ENCODE measurements at places on chromosomes 16 and 17.

- DNase-seq = no peak
These were observed 2.1 kb downstream of the RPL23 start for GRCh38 chr17:38851434-38851833.

DNA sequence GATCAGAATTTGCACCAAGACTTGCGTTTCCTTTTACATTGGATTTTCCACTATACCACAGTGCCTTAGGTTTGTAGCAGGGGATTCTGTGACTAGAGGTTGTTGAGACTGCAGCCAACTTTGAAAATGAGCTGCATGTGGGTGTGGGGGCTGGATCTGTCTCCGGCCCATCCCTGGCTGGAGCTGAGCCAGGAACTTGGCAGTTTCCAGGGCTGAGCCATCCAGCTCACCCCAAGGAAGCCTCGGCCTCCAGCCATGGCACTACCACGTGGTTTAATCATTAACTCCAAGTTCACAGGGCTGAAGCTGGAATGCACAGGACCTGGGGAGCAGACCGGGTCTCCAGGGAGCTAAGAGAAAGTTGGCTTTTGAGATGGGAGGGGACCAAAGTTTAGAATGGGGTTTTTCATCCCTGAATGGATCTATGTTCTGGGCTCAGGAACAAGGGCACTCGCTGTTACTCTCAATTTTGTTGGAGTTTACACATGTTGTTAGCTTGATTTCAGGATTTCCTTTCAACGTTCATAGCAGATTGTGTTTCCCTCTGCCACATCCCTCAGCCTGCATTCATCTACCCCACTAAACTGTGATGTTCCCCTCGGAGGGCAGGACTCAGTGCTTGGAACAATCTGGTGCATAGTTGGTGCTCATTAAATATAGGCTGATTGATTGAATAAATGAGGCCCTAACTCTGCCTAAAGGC is 42.3 kb upstream of the HNF1B start:
- no peak for DNase-seq

DNA sequence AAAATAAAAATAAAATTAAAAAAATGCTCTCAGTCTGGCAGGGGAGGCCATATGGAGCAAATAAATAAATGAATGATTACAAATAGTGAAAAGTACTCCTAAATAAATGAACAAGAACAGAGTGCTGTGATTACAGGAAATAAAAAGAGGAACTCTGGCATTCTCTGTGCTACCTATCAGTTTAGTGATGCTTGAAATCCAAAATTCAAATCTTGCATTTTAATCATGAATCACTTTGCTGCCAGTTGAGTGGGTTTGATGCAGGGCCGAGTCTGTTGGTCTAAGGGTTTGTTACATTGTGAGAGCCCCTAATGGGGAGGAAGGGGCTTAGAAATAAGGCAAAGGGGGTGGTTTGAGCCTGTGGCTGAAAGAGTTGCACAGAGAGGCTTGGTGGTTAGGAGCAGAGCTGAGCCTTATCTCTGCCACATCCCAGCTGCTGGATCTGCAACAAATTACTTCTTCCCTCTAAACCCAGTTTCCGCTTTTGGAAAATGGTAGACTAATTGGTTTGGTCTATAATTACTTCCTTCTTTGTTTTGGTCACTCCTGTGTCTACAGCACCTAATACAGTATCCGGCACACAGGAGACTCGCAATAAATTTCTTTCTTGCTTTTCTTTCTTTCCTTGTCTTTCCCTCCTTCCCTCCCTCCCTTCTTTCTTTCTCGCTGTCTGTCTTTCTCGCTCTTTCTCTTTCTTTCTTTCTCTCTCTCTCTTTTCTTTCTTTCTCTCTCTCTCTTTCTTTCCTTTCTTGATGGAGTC is 6.3 kb upstream of the ABCC1 start:
- DNase-seq = no peak

DNA sequence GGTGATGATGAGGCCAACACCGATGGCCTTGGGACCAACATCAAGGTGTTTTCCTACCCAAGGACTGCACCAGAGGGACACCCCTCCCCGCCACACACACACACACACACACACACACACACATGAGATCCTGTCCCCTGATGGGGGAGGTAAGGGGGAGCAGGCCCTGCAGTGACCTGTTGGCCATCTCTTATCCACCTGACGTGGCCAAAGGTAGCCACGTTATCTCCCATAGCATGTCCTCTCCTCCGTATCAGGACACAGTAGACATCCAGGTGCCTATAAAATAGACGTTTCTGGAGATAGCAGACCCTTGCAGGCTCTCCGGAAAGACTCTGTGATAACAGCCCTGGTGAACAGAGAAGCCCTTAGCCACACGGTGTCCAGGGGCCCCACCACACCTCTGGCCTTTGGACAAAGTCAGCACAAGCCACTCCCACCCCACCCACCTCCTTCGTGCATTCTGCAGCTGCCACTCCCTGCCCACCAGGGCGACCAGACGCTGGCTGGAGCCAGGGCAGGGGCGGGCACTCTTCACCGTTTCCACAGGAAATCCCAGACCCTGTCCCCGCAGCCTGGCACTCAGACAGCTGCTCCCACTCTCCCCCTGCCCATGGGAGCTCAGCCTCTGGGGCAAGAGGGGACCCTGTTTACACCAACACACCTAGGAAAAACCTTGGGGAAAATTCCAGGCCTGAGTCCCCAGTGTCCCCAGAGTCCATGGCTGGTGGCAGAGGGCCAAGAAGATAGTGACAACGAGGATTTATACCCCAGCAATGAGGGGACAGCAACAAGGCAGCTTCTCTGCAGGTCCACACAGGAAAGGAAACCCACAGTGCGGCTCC is 15.4 kb upstream of the ENPP7 start:
- no peak for DNase-seq

- no peak for DNase-seq
These were observed 51.4 kb upstream of the MNT start for GRCh38 chr17:2452216-2452750.

Measured in stimulated activated CD4-positive, alpha-beta T cell treated with anti-CD3 and anti-CD28 coated beads, Interleukin-2, amount 100 ng/mL, for 4 hours (primary cell).